ENCODE measurements at places on chromosomes 7 and 10.

DNA sequence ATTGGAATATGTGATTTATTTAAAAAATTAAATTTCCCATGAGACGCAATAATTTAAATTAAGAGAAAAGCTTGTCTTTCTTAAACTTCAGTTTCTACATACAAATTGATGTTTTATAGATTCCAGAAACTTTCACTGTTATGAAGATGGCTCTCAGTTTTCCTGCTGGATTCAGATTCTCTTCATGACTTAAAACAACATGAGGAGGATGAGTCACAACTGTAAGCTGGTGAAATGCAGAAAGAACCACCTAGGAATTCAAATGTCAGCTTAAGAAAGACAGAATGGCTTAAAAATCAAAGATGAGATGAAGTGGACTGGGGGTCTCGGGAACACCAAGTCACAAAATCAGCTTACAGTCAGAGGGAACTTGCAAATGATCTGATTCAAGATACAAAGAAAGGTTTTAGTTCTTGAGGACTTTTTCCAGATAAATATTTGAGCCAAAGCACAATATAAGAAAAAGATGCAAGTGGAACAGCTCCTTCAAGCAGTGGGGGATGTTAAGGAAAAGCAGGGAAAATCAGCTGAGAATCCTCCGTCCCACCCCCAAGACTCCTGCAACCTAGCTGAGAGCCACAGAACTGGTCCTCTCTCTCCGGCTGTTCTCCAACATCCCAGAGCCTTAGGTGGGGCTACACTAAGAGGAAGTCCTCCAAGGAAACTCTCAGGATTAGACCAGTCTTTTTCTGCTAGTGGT lies 279.8 kb downstream of the KCNMA1 start:
- peak; percentile 72 for DNase-seq

GRCh38 chr7:116395141-116395791 lies 104.3 kb upstream of the CAV2 start:
- peak; percentile 87 for DNase-seq

DNA sequence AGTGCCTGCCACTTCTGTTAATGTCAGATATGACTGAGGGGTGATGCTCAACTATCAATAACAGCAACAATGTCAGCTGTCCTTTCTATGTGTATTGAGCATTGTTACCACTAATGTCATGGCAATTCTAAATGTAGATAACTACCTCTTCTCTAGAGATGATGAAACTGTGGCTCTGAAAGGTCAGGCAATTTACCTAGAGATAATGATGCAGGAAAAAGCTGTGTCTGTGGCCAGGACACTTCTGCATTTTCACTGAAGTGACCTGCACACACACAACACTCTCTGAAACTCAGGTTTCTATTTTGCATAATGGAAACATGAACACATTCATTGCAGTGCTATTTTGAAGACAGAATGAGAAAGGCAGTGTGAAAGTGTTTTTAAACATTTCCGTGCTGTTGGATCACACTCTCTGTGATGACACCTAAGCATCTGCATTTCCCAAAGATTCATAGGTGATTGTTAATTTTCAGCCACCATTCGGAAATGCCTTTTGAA lies 148.2 kb downstream of the KCND2 start:
- no peak for DNase-seq

DNA sequence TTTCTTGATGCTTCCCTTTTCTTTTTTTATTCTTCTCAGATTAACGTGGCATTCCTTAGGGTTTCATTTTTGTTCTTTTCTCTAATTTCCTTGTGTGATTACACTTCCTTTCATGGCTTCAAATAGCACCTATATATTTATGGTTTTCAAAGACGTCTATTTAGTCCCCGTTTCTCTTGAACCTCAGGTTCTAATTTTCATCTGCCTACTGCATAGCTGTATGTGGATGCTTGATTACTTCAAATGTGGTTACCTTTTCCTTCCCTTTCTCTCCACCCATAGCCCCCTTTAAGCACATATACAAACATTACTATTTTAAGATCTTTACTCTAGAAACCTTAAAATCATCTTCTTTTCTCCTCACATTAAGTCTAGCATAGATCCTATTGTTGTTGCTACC lies 2.4 kb downstream of the TPST1 start:
- no peak for DNase-seq

DNA sequence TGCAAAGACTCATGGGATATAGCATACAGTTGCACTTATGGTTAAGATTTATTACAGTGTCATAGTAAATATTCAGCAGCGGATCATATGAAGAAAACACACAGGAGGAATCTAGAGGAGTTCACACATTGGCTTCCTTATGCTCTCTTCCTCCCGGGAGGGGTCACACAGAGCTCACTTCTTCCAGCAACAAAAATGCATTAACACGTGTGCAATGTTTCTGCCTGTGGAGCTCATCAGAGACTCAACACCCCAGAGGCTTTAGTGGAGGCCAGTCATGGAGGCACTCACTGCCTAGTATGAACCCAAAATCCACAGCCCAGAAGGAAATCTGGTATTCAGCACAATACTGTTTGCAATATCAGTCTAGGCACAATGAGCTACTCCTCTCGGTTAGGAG lies 202.8 kb upstream of the PRSS1 start:
- DNase-seq, result no peak

DNA sequence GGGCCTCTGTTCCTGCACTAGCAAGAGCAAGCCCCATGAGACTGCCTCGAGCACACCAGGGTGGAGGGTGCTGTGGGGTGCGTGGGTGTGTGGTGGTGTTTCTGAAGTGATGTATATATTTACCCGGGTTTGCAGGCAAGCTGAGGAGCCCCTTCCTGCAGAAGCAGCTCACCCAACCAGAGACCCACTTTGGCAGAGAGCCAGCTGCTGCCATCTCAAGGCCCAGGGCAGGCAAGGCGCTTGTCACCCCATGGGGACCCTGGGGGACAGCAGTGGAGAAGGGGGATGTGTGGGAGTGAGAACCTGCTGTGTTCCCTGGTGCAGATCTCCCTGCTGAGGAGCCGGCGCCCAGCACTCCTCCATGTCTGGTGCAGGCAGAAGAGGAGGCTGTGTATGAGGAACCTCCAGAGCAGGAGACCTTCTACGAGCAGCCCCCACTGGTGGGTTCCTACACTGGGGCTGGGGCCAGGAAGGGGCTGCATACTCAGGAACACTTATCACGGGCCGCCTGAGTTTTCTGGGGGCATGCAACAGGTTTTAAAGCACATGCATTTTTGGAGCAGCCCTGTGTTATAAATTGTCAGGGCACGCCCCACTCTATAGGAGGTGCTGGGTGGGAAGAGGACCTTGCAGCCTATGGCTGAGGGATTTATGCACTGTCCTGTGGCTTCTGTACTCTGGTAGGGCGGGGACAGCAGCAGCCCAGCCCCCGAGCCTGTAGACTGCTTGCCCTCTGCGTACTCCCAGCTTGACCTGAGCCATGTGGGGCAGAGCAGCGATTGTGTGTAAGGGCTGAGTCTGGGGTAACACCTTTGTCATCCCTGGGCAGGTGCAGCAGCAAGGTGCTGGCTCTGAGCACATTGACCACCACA lies 5.9 kb downstream of the PGAM2 start:
- no peak for DNase-seq
